ENCODE measurements at places on chromosomes 6 and 20.

GRCh38 chr6:149864578-149865535 lies 698 bp upstream of the LRP11 start:
- peak; percentile 5 for DNase-seq

- no peak for DNase-seq
These were observed 64.0 kb downstream of the SYNDIG1 start for GRCh38 chr20:24533449-24533848.

GRCh38 chr20:2005359-2005758 lies 11.5 kb upstream of the PDYN start:
- no peak for DNase-seq

DNA sequence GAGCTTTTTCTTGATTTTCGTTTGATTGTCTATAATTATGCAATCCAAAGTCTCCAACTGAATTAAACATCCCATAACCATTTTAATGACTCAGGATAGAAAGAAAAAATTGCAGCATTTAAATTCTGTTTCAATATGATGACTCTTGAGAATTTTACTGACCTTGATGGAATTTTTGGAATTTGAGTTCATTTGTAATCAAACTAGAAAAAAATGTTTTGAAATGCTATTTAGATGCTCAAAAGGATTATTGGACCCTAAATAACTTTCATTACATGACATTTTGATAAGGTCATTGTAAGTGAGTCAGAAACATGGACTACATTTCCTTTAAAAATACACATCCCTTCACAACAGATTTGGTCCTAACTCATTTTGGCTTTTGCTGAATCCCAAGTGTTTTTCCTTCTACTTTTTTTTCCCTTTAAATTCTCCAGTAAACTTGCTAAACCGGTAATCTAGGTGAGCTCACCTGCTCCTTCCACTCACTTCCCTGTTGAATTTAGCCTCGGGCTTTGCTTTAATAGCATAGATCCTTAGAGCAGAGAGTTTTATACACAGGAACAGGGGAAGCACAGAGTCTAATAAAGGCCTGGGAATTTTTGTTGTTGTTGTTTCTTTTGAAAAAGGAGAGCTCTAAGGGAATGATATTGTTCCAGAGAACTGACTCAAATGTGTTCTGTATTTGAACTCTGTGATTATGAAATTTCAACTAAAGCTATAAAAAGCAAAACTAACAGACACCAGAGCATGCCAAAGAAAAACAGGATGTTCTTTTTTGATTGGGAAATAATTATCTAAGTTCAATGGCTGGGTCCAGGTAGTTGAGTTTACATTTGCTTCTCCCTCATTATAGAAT lies 1088.2 kb upstream of the CITED2 start:
- DNase-seq = no peak

DNA sequence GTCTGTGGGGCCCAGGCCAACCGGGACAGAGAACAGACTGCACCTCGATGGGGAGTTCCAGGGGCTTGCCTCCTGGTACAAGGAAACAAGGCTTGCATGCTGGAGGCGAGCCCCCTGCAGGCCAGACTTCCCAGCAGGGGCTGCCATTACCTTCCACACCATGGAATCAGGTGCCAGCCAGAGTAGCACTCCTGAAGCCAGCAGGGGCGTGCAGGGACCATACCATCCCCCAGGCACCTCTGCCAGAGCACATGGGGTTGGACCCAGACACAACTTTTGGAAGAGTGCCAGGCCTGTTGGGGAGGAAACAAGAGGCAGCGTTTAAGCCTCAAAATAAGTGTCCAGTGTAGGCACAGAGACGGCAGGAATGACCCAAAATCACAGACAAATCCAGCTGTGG lies 6.5 kb downstream of the DDO start:
- no peak for DNase-seq

DNA sequence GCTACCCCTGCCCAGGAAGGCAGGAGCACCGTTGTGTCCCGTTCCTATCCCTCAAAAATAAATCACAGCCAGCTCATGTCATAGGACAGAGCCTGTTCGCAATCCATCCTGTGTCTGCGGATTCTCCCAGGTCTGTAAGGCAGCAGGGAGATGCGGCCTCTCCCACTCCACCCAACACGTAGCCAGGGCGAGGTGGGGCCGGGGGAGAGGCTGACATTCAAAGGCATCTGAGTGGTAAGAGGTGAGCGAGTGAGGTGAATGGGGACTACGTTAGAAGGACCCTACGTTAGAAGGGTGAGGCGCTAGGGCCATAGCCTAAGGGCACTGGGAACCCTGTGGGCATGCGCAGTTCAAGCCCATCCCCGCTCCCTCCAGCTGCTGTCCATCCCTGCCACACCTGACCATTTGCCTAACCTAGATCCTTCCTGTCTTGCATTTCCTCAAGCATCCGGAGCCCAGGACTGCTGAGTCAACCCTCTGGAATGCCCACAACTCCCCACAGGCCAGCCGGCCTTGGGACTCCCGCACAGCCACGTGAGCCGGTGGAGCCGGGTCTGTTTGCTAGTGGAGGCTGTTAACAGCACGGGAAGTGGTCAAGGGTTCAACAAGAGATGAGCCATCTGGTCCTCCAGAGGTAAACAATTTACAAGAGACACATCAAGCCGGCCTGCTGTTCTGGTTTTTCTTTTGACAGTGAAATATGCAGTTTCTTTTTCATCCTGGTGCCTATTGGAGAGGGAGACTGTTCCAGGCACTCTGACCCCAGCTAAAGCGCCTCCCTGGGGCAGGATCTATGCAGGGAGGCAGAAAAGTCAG lies 45.9 kb downstream of the RIPOR3 start:
- DNase-seq = no peak

GRCh38 chr6:156347656-156348055 lies 429.5 kb upstream of the ARID1B start:
- no peak for DNase-seq

GRCh38 chr6:11023032-11023431 lies 21.1 kb downstream of the ELOVL2 start:
- no peak for DNase-seq

DNA sequence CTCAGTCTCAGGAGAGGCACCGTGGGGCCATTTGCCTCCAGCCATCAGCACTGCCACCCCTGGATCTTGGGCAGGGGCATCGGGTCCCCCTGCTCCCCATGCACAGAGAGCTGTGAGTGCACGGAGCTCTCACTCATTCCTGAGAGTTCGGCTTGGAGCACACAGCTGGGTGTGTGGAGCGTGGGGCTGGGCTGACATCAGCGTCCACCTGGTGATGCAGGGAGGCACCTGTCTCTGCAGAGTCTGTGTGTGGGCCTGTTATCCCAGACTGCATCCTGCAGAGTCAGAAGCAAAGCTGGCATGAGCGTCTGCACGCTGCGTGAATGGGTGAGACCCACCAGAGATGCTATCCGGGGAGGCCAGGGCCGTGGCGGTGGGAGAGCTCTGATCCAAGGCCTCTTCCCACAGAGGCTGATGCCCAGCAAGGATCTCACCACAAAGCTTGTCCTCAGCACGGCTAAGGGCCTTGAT lies 248.8 kb upstream of the AFDN start:
- no peak for DNase-seq

DNA sequence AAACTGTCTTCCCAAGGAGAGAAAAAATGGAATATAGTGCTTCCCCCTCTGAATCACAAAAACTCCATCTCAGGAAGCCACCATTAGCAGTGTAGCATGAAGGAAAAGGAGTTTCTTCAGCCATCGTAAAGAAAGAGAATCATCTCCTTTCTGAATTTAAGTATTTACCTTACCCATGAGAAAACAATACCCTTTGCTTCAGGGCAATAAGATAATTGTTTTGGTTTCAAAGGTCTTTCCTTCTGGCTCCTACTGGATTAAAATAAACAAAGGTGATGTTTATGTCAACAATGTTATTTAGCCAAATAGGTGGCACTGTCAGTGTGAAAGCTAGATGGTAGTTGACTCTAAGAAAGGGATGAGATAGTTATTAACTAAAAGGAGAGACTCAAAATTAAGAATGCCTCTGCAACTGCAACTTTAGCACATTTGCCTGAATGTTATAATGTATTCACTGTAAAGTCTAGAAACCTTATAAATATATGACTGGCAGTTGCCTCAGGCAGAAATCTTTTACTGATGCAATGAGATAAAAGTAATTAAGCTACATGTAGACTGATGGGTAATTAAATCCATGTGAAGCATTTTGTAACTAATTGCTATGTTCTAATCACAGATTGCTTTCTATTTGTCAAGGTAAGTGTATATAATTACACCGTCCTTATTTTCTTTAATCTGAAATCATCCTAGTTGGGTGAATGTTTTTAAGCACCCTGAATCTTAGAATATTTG lies 399.0 kb downstream of the CDKAL1 start:
- DNase-seq = no peak

GRCh38 chr20:62576815-62577489 lies 65.4 kb upstream of the SLCO4A1 start:
- DNase-seq = no peak

GRCh38 chr6:111794727-111795452 lies 78.4 kb downstream of the FYN start:
- no peak for DNase-seq

GRCh38 chr6:147837540-147837939 lies 329.1 kb downstream of the SAMD5 start:
- no peak for DNase-seq

GRCh38 chr6:130116273-130116672 lies 97.9 kb downstream of the L3MBTL3 start:
- DNase-seq = no peak

GRCh38 chr6:132892929-132893771 lies 78.8 kb downstream of the RPS12 start:
- DNase-seq = no peak

- DNase-seq = no peak
These were observed 61.0 kb upstream of the NKAIN2 start for GRCh38 chr6:123742626-123743025.

GRCh38 chr6:6694368-6694780 lies 105.9 kb downstream of the LY86 start:
- DNase-seq = no peak

- DNase-seq = no peak
These were observed 600.5 kb upstream of the EYS start for GRCh38 chr6:66307490-66307889.

DNA sequence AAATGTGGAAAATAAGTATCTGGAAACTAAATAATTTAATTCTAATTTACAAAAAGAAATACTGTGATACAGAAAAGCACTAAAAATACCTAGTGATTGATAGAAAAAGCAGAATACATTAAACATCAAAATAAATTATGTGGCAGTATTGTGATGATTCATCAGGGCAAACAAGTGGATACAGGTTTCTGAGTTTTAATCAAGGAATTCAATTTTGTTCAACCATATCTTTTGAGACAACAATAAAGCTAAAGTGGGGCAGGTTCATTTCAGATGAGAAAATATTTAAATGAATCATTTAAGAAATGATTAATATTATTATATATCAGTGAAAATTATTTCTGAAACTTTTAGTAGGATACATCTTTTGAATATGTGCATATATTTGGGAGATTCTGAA lies 49.8 kb downstream of the GRIK2 start:
- no peak for DNase-seq

- DNase-seq = no peak
These were observed 204.9 kb downstream of the PHACTR1 start for GRCh38 chr6:12921467-12921866.

DNA sequence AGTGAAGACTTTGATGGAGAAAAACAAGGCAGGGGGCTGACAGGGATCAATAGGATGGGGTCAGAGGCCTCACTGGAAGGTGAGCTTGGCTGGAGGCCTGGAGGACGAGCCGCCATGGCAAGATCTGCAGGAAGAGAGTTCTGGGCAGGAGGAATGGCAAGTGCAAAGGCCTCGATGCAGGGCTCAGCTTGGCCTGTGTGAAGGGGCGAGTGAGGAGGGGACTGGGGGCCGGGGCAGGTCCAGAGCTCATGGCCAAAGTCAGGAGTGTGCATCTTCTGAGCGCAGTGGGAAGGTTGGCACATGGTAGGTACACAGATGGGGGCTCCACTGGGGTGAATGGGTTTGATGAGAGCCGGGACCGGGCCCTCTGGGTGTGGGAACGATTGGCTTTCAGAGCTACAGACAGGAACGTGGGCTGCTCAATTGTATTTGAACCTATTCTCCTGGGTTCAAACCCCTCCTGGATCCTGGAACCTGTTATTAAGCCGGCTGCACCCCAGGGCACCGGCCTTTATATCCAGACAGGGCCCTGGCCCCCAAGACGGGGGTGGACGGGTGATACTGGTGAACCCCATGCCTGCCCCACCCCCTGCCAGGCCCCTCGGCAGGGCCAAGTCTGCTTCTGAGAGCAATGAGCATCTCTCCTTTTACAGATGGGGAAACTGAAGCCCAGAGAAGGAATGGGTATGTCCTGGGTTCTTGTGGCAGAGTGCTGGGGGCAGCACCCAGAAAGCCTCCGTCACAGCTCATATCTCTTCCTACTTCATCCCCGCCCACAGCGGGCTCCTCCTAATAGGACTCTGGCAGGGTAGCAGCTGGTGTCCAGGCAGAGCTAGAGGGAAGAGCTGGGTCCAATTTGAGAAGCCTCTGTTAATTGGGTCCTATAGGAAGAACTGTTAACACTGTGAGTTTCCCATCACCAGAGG lies 106.1 kb downstream of the CEBPB start:
- DNase-seq = no peak

GRCh38 chr6:113813142-113813541 lies 44.0 kb upstream of the MARCKS start:
- DNase-seq = no peak

- no peak for DNase-seq
These were observed 41.8 kb downstream of the GPR63 start for GRCh38 chr6:96795481-96795880.

DNA sequence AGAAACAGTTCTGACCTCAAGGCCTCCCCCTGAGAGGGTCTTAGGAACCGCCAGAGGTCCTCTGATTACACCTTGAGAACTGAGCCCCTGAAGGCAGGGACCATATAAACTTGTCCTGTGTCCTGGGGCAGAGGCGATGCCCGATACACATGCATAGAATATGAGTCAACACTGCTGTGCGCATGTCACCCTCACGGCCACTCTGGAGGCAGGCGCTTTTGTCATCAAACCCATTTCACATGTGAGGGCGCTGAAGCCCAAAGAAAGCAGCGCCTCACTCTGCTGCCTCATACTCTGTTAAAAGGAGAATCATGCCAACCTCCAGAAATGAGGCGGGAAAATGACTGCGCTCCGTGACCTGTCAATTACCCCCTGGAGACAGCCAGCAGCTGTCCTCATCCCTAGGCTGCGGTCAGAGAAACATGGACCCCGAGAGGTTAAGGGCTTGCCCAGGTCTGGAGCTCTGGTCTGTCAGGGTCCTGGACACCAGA lies 158.3 kb downstream of the GRM4 start:
- no peak for DNase-seq

DNA sequence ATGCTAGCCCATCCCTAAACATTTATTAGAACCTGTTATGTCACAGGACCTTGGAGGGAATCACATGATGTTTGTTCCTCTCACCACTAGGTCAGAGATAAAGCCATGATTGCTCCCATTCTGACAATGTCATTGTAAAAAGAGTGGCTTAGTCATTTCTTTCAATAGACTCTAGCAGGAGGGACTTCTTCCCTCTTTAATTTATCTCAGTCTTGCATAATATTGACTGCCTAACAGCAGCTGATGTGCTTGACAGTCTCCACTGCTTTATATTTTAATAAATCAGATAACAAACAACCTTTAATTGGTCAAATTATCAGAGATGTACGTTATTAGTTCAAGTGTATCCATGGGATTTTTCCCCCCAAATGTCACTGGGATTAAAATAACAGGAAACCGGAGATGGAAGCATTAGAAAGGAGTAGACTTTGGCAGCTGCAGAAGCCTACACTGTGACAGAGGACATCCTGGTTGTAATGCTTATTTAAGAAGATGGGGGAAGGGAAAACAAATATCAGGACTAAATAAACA lies 39.6 kb downstream of the LAMA4 start:
- no peak for DNase-seq

Data from activated CD4-positive, alpha-beta T cell treated with anti-CD3 and anti-CD28 coated beads, Interleukin-2, amount 50 U/mL, for 4 hours (primary cell).